HCT116 (cell line): ENCODE measurements at places on chromosomes 13 and 19.

- DNase-seq: no peak
Measured at GRCh38 chr13:106295971-106296370, 239.5 kb downstream of the EFNB2 start.

DNA sequence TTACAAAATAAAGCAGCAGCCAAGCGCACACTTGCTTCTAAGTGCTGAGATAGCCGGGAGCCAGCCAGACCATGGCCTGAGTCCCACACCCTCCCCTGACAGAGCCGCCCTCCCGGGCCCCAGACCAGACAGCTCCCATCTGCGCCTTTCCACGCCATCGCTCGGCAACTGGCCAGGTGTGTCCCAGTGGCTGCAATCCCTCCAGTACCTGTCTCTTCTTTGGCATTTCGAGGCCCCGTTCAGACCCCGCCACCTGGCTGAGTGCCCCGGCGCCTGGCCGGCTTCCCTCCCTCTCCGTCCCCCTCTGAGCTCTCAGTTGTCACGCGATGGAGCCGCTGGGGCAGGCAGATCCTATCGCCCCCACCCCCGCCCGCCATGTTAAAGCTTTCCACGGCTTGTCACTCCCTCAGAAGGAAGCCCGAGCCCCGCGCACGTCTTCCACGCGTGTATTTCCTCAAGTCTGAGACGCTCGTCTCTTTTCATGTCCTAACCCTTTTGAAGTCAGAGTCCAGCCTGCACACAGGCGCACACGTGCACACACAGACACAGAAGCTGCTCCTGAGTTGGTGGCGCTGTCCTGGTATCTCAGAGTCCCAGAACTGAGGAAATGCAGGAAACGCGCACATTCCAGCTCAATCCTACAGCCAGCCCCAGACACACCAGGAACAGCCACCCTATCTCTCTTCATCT lies 7.9 kb downstream of the MLLT1 start:
- no peak for DNase-seq

DNA sequence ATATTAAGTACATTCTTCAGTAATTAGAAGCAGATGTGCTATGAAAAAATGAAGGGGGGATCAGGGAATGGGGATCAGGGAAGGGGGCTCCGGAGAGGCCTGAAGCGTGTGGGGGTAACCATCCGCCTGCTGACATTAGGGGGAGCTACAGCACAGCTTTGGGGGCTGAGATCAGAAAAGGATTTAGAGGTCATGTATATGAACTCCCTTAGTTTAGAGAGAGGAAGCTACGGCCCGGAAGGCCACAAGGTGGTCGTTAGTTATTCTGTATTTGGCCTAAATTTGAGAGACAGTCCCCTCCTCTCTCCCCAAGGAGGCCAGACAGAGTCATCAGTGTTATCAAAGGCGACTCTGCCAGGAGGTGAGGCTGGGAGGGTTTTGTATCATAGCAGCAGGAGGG lies 99.0 kb downstream of the TM9SF2 start:
- DNase-seq: no peak

- no peak for DNase-seq
Measured at GRCh38 chr19:29766100-29766499, 45.7 kb upstream of the CCNE1 start.

- no peak for DNase-seq
Measured at GRCh38 chr13:36882829-36883390, 37.1 kb downstream of the SMAD9 start.
